IMR-90 (cell line): ENCODE measurements at places on chromosomes 2 and 18. TPM values are rescaled to one million over a fixed set of nuclear protein-coding genes. Genes with fewer than 3 reads are reported as not detected.
A peak's percentile ranks its signal among the peaks of the same experiment; 100 is the strongest.

EPG5 gene
- 35.1 and 37.3 TPM in 2 replicates for polyA plus RNA-seq

UCN gene
- polyA plus RNA-seq = 0.22 and 0.30 TPM in 2 replicates

EVX2 gene
- not detected in 2 replicates for polyA plus RNA-seq

GCKR gene
- 0.41 and 0.55 TPM in 2 replicates for polyA plus RNA-seq

RBMS1 gene
- 43.5 and 45.9 TPM in 2 replicates for polyA plus RNA-seq

CSRNP3 gene
- polyA plus RNA-seq = 0.21 and 0.32 TPM in 2 replicates

CFC1 gene
- polyA plus RNA-seq = not detected in 2 replicates

CRYGD gene
- polyA plus RNA-seq = not detected in 2 replicates

DNA sequence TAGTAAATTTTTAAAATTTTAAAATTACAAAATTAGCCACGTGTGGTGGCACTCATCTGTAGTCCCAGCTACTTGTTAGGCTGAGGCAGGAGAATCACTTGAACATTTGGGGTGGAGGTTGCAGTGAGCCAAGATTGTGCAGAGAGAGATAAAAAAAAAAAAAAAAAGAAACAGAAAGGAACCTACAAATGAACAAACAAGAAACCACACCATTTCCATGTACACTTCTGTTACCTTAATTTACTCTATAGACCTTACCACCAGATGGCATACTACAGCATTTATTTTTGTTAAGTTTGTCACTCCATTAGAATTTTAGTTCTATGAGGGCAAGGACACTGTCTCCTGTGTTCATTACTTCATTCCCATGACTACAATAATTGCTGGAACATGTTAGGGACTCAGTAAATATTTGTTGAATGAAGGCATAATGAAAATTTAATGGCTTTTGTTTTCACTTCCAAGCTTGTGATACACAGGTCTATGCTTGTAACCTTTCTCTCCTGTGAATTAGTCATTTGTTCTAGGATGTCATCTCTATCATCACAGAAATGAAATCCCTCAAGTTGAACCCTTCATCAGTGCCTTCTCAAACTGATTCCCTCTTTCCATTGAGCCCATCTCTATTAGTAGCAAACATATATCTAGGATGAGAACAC, 76.0 kb downstream of the ARHGAP15 start:
- peak; percentile 8 for DNase-seq

GRCh38 chr2:140338795-140339194, 1558.6 kb upstream of the NXPH2 start:
- DNase-seq = no peak

DNA sequence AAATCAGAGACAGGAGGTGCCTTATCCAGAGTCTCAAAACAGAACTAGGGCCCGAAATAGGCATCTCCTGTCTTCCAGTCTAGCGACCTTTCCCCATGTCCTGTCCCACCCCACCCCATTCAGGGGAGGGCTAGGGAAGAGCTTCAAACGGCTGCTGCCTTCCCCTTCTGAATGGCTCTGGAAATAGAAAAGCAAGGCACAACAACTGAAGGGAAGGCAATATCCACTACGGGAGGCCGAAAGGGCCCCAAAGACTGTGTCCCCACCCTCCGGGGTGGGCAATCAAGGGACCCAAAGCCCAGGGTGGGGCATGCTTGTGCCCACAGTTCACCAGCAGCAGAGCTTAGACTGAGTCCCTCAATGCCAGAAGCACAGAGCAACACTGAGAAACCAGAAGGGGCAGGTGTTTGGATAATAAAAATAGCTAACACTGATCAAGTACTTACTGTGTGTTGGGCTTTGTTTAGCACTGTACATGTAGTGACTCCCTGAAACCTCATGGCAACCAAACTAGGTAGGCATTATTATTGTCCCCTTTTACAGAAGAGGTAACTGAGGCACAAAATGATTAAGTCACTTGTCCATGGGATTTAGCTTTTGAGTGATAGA, 38.5 kb downstream of the CYRIA start:
- DNase-seq = no peak

- no peak for DNase-seq
Measured at GRCh38 chr18:3631887-3632286, 181.9 kb downstream of the TGIF1 start.

- DNase-seq = no peak
Measured at GRCh38 chr2:234514873-234515638, 18.2 kb upstream of the ARL4C start.

- DNase-seq = peak; percentile 76
Measured at GRCh38 chr2:224111576-224111975, 72.5 kb upstream of the SERPINE2 start.

DNA sequence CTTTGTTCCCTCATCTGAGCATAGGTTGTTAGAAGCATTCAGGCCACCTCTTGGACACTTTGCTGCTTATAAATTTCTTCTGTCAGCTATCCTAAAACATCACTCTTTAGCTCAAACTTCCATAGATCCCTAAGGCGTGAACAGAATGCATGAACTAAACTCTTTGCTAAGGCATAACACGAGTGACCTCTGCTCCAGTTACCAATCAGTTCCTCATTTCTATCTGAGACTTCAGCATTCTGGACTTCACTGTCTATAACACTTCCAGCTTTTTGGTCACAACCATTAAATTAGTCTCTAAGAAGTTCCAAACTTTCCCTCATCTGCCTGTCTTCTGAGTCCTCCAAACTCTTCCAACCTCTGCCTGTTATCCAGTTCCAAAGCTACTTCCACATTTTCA, 8.3 kb upstream of the VWA3B start:
- no peak for DNase-seq

- DNase-seq = no peak
Measured at GRCh38 chr2:2691419-2691818, 360.3 kb upstream of the MYT1L start.

DNA sequence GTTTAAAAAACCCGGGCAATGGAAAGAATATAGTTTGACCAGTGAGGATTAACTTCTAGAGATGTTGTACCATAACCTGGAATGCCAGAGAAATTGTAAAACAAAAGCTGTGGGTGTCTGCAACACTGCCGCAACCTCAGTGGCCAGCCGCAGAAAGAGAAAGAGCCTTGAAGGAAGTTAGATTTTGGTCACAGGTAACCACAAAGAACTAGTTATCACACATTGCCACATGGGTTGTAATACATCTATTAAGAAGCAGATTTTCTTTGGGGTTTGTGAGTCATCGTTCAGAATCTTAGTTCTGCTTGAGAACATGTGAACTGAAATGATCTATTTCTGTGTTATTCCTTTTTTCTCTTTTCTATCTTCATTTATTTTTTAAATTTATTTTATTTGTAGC, 222.9 kb upstream of the AGAP1 start:
- peak; percentile 70 for DNase-seq

DNA sequence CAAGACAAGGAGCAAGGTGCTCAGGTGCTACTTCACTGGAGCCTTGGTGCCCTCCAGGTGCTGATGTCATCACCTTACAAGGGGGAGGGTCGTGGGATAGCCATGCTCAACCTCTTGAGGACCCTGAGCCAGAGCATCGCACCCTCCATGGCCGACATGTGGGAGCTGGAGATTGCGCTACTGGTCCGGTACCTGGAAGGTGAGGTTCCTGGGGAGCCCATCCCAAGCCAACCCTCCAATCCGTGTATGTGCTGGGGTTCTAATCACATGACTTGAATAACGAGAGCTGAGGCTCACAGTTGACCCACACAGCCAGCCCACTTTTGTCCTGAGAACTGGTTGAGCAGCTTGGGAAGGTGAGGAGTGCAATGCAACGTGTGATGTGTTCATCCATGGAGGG, 25.9 kb downstream of the MROH2A start:
- no peak for DNase-seq

- DNase-seq = no peak
Measured at GRCh38 chr2:130975729-130976128, 117.5 kb downstream of the FAM168B start.

- no peak for DNase-seq
Measured at GRCh38 chr2:170554278-170554955, 160.7 kb upstream of the SP5 start.

- DNase-seq = no peak
Measured at GRCh38 chr2:20668451-20668850, 1.5 kb downstream of the GDF7 start.

- DNase-seq = no peak
Measured at GRCh38 chr2:9217838-9218770, 11.5 kb downstream of the ASAP2 start.

DNA sequence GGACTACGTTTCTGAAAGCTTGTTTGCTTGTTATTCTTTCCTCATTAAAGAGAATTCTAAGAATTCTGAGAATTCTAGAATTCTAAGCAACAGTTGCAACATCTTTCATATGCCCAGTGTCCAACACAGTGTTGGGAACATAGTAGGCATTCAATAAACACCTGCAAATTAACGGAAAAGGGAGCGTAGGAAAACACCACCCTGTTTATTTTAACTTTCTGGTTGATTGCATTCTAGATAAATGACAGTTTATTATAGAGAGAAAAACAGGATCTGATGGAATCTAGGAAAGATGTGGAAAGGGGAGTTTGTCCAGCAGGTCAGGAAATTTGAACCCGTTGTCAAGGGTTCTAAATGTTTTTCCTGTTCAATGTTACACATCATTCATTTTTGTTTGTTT, 24.2 kb upstream of the EFEMP1 start:
- DNase-seq = no peak

DNA sequence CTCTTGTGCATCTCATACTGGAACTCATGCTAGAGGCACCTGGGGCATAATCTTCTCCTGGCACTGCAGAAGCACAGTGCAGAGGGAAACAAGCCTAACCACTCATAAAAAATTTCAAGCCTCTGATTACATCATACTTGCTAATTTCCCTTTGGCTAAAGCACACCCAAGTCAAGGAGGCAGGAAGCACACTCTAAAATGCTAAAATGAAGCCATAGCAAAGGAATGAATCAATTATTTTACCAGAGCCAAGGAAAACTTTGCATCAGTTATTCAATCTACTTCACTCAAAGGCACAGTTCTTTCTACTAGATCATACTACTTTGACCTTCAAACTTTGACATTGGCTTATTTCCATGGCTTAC, 79.6 kb upstream of the SPOPL start:
- DNase-seq = peak; percentile 76

- no peak for DNase-seq
Measured at GRCh38 chr2:184945326-184945725, 347.0 kb downstream of the ZNF804A start.

GRCh38 chr18:76314496-76314895, 180.5 kb downstream of the ZNF516 start:
- DNase-seq = no peak

GRCh38 chr18:6254456-6254855, 160.3 kb downstream of the L3MBTL4 start:
- no peak for DNase-seq

DNA sequence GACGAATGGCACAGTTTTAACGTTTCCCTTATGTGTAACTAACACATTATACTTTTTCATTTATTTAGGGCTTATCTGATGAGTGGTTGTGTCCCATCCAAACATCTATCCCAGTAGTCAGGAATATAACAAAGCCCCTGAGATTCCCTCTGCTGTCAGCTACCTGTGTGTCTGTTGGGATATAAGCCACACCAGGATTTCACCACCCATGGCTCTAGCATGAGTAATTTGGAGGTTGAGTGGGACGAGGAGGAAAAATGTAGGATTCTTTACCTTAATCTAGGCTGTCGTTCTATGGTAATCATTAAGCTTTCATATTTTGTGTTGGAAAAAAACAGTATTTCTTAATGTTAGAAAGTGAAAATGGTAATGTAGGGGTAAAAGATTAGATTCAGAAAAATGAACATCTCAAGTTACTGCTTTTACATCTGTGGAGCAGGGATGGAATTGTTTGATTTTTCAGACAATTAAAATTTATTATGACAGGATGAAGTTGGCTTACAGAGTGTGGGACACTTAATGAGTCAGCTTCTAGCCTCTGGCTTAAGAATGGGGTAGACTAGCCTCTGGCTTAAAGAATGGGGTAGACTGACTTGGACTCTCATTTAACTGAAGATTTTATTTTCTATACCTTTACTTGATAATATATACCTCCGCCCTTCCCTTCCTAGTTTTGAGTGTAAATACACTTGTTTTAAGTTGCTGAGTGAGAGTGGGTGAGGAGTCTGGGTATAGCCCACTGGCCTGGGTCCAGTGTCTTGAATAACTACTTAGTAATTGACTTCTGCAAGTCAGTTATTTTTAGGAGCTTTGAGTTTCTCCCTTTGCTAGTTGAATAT, 88.5 kb upstream of the RANBP2 start:
- peak; percentile 51 for DNase-seq

GRCh38 chr2:183029219-183029618, 9.0 kb downstream of the NCKAP1 start:
- DNase-seq = peak; percentile 43

DNA sequence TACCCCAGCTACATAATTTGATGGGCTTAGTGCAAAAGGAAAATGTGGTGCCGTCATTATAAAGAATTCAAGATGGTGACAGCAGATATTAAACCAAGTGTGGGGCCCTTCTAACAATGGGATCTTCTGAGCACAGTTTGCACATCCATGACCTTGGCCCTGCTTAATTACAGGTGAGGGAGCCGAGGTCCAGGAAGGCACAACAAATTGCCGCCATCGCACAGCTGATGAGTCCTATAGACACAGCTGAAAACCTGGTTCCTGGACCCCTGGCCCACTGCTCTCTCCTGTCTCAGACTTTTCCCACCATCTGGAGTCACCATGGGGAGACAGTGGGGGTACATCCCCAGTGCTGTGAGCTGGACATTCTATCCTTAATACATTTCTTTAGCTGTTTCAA, 95.8 kb upstream of the MAP4K3 start:
- no peak for DNase-seq

- DNase-seq = no peak
Measured at GRCh38 chr2:16252251-16252650, 311.9 kb downstream of the MYCN start.

DNA sequence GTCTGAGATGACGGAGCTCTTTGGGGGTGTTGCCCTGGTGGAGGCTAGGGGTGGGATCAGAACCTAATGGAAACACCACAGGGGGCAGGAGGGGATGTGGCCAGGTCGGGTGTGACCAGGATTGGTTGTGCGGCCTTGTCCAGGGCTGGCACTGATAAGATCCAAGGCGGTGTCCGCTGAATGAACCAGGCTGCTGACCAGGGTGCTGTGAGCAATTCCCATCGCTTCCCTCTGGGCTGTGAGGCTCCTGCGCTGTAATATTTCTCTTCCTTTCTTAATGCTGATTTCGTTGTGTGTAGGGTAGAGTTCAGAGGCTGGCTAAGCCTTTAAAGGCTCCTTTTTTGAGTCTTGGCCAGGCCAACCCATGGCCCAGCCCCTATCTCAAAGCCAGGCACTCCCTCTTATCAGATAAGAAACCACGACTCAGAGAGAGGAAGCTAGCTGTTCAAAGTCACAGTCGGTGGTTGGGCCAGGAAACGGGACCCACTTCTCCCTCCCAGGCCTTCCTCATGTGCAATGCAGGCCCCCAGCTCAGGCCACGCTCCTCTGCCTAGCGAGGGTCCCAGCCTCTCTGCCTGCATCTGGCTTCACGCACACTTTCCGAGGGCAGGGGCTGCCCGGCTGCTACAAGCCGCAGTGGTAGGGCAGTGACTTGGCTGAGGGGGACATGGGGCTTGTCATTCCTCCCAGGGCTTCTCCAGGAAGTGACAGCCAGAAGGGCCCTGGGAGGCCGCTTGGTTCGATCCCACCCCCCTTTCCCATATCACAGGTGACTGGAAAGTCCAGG, 26.0 kb upstream of the FOSL2 start:
- no peak for DNase-seq

DNA sequence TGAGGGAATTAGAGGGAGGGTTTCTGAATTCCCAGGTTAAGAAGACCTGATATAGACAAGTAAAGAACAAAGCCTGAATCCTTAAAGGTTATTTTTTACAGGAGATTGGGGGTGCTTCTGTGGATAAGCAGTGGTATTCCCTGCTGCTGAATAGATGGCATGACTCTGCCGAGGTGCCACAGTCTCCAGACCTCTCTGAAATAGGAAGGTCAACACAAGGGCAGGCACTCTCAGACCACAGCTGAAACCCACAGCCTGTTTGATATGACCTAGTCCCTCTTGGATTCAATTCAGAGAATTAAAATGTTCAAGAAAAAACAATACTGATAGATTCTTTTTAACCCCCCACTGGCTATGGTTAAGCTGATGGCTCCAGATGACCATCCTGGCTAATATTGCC, 259.3 kb downstream of the PTGR3 start:
- DNase-seq = no peak
